Mammary epithelial cell (primary cell): ENCODE measurements at places on chromosomes 1 and 21. TPM values are rescaled to one million over a fixed set of nuclear protein-coding genes. Genes with fewer than 3 reads are reported as not detected.
A peak's percentile ranks its signal among the peaks of the same experiment; 100 is the strongest.

CTSE gene
- 1.0 TPM for polyA plus RNA-seq

- peak; percentile 77 for DNase-seq
Measured at GRCh38 chr21:26170471-26171257, at the start of gene APP. Gene APP, minus strand, starts transcription at chr21:26170770. Its CDS starts 150 bp downstream, at chr21:26170620.

GRCh38 chr1:161333166-161333565 is 19.0 kb downstream of the SDHC start:
- DNase-seq = no peak

ABCG1 gene
- polyA plus RNA-seq = 2.7 TPM
